ENCODE measurements at places on chromosomes 1 and 21. TPM values are rescaled to one million over a fixed set of nuclear protein-coding genes. Genes with fewer than 3 reads are reported as not detected.

GRCh38 chr1:7346070-7346596 is 425.0 kb upstream of the VAMP3 start:
- H3K27me3 ChIP-seq, result peaks cover 59% of the 10 kb centered on the region
- H3K27ac ChIP-seq, result no peak overlapping the region
- H3K4me3 ChIP-seq, result no peak overlapping the region
- H3K36me3 ChIP-seq, result no peaks in the 10 kb centered on the region
- H3K4me1 ChIP-seq, result no peaks in the 10 kb centered on the region
- DNase-seq, result no peak

DNA sequence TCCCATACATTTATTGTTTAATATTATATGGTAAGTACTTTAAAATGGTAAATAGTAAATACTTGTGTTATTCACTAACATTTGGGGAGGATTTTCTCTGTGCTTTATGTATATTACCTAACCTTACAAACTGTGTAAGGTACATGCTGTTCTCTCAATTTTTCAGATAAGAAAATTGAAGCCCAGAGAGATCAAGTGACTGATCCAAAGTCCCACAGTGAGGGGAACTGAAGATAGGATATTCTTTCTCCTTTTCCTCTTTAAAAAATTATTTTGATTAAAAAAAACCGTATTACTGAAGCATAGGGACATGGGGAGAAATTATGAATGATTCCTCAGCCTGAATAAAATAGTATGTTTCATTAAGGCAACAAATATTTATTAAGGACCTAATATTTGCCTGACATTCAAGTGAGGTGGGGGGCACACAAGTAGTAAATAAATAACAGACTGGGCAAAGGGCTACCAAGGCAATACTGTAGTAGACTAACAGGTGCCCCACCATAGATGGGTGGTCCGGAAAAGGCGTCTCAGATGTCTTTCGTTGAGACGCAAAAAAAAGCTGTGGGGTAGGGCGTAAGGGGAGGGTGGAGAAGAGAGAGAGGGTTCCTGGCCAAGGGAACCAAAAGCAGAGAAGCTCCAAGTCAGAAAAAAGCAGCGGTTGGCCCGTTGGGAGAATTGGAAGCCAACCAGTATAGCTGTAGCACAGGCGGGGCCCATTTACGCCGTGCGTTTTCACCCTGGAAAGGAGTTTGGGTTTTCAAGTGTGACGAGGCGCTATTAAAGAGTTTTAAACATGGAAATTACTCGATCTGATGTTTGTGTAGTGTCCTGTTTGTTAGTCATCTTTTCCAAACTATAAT is 944 bp upstream of the AGO3 start:
- peak overlapping the region; percentile 90 for H3K27ac ChIP-seq
- H3K4me1 ChIP-seq, result peaks cover 30% of the 10 kb centered on the region
- peak; percentile 47 for DNase-seq
- no peaks in the 10 kb centered on the region for H3K36me3 ChIP-seq
- no peaks in the 10 kb centered on the region for H3K27me3 ChIP-seq

DNA sequence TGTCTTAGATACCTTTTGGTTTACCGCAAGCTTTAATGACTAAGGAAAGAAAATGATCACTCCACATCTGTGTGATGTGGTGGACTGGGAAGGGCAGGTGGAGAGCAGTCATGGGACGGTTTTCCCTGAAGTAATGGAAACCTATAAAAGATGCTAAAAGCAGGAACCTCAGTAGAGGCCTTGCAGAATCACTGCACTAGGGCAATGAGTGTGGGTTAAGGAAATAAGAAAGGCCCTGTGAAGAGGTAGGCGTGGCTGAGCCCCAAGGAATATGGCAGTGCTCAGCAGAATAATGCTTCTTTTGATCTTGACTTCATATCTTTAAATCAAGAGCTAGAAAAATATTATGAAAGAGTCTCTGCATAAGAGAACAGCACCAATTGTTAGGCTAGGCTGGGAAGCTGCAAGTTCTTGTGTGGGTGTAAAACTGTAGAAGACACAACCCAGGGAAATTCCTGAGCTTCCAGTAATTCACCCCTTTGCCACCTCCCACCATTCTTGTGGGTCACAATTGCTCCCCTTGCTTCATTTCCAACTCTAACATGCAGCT is 49.9 kb downstream of the CLCA4 start:
- H3K4me3 ChIP-seq, result no peak overlapping the region
- H3K27me3 ChIP-seq, result no peaks in the 10 kb centered on the region
- no peak overlapping the region for H3K27ac ChIP-seq
- H3K36me3 ChIP-seq, result no peaks in the 10 kb centered on the region

DNA sequence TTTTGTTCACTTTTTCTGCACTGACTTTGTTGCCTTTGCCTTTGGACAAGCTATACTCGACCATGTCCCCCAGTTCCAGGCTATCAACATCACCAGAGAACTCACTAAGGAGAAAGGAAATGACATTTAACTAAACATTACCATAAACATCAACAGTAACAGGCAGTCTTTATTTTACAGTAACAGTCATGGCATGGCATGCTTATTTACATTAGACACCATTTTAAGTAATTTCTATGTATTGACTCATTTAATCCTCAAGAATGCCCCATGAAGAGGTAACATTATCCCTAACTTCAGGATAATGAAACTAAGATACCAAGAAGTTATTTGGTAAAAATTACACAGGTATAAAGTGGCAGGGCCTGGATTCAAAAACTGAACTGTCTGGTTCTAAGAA is 8.7 kb upstream of the NRAS start:
- peaks cover 86% of the 10 kb centered on the region for H3K36me3 ChIP-seq
- peaks cover 5% of the 10 kb centered on the region for H3K4me1 ChIP-seq
- H3K27ac ChIP-seq, result no peak overlapping the region
- no peak overlapping the region for H3K4me3 ChIP-seq
- no peak for DNase-seq

DNA sequence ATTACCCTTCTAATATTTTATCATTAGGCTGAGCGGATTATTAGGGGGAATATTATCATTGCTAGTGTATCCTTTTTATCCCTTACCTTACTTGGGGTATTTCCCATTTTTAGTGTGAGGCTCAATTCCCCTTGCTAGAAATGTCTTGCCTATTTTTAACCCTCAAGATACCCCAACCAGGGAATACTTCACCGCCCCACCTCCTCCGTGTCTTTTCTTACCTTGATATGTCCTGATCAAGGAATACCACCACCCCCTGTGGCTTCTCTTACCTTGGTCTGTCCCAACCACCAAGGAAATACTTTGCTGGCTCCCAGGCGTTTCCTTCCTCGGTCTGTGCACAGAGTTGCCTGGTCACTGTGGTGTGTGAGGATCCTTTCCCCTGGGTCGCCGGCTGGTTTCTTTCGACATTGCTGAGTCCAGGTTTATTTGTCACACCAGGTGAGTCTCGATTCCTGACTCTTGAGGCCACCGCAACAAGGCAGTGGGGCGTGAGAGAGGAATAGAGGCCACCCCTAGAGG is 57.8 kb downstream of the SERINC2 start:
- peak overlapping the region; percentile 43 for H3K4me3 ChIP-seq
- H3K36me3 ChIP-seq, result no peaks in the 10 kb centered on the region
- no peaks in the 10 kb centered on the region for H3K27me3 ChIP-seq
- DNase-seq, result peak; percentile 10
- peak overlapping the region; percentile 97 for H3K27ac ChIP-seq

DNA sequence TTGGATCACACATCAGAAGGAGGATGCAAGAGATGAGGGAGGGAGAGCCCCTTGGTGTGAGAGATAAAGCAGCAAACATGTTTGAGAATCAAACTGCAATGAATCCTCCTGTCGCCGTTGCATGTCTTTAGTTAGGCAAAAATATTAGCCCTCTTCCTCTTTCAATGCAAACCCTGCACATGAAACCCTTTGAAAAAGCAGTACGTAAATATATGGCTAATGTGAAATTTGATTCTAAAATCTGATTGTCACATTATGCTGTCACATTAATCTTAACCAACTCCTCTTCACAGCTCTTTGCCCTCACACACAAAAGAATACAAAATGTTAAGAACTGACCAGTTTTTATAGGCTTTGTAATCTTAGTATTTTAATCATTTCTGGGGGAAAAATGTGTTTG is 63.4 kb downstream of the WDR64 start:
- H3K27ac ChIP-seq, result no peak overlapping the region
- no peak for DNase-seq
- no peaks in the 10 kb centered on the region for H3K27me3 ChIP-seq
- no peak overlapping the region for H3K4me3 ChIP-seq

GRCh38 chr1:246219508-246220030 is 287.5 kb downstream of the SMYD3 start:
- no peak overlapping the region for H3K27ac ChIP-seq
- no peak overlapping the region for H3K4me3 ChIP-seq
- H3K27me3 ChIP-seq, result no peaks in the 10 kb centered on the region
- no peaks in the 10 kb centered on the region for H3K36me3 ChIP-seq

DNA sequence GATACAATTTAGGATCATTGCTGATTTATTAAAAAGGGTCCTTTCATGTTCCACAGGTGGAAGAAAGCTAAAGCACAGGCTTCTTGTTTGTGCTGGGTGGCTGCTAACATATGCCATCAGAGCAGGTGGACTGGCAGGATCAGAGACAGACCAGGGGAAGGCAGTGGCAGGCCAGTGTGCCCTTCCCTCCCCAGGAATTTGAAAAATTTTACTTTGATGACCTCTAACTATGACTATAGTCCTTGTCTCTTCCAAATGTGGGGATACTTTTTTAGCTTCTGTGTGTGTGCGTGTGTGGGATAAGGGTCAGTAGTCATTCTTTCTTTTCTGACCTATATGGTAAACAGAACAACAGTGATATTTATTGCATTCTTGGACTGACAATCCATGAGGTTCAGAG is 49.9 kb downstream of the LHX9 start:
- no peaks in the 10 kb centered on the region for H3K27me3 ChIP-seq

The PGLYRP4 gene
- not detected for total RNA-seq

GRCh38 chr1:198175423-198176170 is 18.8 kb downstream of the NEK7 start:
- H3K36me3 ChIP-seq, result no peaks in the 10 kb centered on the region
- no peak overlapping the region for H3K4me3 ChIP-seq
- no peak overlapping the region for H3K27ac ChIP-seq
- H3K27me3 ChIP-seq, result no peaks in the 10 kb centered on the region
- no peaks in the 10 kb centered on the region for H3K4me1 ChIP-seq

GRCh38 chr1:202009326-202010179 is 834 bp upstream of the ELF3 start:
- H3K4me3 ChIP-seq, result peak overlapping the region; percentile 52
- peaks cover 68% of the 10 kb centered on the region for H3K4me1 ChIP-seq
- DNase-seq, result peak; percentile 81
- H3K27ac ChIP-seq, result peak overlapping the region; percentile 97
- no peaks in the 10 kb centered on the region for H3K27me3 ChIP-seq

GRCh38 chr21:26918323-26919079 is 48.4 kb downstream of the ADAMTS5 start:
- no peaks in the 10 kb centered on the region for H3K27me3 ChIP-seq
- H3K27ac ChIP-seq, result no peak overlapping the region
- no peaks in the 10 kb centered on the region for H3K36me3 ChIP-seq
- no peak for DNase-seq
- H3K4me1 ChIP-seq, result no peaks in the 10 kb centered on the region
